Activated effector memory CD4-positive, alpha-beta T cell treated with anti-CD3 and anti-CD28 coated beads, Interleukin-2, amount 50 U/mL, for 16 hours (primary cell): ENCODE measurements at places on chromosomes 7 and 10.

- DNase-seq = no peak
Observed at GRCh38 chr10:34775044-34775637, 40.0 kb downstream of the PARD3 start.

GRCh38 chr10:21100871-21101514 is 203.9 kb upstream of the NEBL start:
- no peak for DNase-seq

DNA sequence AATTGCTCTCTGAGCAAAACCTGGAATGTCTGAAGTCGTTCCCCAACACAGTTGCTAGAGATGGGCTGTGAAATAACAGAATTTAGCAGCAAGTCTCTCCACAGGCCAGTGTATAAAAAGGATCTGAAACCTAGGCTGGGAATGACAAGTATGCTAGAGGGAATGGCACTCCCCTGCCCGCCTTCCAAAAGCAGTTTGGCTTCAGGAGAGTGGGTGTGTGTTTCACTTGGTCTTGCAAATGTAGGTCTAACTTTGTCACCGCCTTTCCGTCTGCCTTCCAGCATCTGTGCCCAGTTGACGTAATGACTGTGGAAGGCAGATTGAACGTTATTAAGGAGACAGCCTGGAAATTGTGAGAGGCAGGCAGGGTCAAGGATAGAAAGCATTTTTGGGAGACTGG is 18.0 kb upstream of the MTURN start:
- DNase-seq = no peak

GRCh38 chr10:128864554-128865295 is 602.3 kb upstream of the MGMT start:
- no peak for DNase-seq

DNA sequence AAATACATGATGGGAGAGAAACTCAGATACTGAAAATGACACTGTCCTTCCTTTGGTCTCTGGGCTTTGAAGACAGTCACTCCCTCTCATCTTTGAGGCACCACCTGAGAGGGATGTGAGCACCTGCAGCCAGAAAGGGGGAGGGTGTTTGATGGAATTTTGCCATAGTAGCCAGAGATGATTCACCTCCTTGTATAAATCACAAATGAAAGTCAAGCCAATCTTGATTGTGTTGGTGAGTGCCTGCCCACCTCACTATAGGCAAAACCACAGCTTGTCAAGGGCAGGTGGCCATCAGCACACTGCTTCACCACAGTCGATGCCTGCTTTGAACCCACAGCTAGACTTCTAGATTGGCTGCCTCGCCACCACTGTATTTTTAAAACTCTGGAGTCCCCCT is 48.2 kb downstream of the PON1 start:
- DNase-seq = no peak

DNA sequence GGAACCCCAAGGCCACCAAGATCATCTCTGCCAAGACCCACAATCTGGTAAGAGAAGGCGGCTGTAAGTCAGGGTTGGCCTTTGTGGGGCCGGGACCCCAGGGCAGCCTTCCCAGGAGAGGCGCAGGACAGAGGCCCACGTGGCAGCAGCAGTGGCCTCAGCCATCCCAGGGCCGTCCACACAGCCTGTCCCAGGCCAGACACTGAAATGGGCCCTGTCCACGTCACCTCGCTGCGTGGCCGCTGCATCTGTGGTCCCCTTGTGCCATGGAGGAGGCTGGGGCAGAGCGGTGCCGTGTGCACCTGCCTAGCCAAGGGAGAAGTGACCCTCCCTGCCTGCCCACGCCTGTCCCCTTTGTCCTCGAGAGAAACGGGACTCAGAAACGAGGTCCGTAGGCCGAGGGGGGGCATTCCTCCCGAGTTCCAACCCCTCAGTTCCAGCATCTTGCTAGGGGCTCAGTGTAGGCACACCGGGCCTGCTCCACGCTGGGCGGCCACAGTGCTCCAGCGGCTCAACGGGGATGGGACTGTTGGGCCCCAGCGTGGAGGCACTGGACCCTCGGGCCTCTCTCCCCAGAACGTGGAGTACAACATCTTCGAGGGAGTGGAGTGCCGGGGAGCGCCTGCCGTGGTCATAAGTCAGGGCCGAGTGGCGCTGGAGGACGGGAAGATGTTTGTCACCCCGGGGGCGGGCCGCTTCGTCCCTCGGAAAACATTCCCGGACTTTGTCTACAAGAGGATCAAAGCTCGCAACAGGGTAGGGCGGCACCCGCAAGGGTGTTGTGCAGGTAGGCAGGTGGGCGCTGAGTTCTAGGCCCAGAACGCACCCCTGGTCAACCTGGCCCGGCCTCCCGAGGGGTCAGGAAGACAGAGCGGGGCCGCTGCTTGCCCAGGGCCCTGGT is 15.6 kb downstream of the DPYSL4 start:
- DNase-seq = peak; percentile 61

DNA sequence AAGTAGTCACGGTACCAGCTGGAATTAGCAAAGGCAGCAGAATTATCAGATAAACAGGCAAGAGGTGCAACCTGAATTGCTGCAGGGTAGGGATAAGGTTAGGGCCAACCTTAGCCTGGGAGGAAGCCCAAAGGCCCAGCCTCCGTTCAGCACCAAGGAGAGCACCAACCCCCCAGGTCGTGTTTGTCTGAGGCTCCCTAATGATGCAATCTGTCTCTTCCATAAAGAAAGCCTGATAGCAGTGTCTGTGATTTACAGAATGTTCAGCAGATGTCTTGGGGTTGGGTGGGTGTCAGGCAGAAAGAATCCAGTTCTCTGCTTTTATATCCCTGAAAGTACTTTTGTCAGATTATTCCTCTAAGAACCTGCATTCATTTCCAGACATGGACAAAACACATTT is 328.4 kb upstream of the AOAH start:
- no peak for DNase-seq

DNA sequence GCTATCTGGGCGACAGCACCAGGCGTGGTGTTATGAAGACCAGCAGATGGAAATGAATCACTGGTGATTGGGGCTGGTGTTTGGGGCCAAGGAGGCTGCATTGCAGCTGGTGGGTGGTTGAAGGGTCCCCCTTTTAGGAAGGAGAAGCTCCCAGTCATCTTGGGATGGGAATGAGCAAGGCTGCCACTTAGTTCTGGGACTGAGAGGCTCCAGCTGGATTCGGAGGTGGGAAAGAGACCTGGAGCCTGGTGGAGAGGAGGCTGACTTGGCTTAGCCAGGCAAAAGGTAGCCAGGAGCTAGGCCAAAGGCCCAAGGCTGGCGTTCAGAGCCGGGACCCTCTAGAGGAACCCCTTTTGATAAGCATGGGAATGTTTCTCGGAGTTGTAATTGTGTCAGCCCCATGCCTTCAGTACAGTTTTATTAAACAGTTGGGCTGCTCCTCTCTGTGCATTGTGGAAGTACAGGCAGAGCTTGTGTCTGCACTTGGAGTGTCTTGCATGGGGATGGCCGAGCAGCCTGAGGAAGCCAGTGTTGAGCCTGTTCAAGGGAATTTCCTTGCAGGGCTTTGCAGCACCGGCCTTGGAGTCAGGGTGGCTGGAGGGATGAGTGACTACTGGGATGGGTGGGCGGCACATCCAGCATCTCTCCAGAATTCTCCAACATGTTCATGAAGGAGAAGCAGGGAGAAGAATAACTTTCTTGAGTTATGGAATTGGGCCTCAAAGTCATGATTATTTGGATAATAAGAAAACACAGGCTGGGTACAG is 234.9 kb downstream of the BAMBI start:
- no peak for DNase-seq

DNA sequence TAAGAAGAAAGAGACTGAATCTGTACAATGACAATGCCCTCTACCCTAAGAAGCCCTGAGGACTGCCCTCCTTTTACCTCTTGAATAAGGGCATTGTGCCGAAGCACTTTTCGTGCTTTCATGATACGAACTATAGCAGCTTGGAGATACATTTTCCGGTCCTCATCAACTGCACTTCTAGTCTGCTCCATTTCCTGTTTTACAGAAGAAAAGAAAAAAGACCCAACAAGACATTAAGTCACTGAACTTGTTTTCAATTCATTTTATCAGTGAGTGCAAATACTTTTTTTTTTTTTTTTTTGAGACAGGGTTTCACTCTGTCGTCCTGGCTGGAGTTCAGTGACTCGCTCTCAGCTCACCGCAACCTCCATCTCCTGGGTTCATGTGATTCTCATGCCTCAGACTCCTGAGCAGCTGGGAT is 78.4 kb downstream of the CUL2 start:
- no peak for DNase-seq

GRCh38 chr7:18265611-18266281 is 229.8 kb upstream of the HDAC9 start:
- DNase-seq = no peak

GRCh38 chr7:55498142-55498541 is 74.2 kb downstream of the VOPP1 start:
- DNase-seq = no peak

- DNase-seq = peak; percentile 58
Observed at GRCh38 chr7:128167791-128168666, 73.0 kb upstream of the LEP start.

DNA sequence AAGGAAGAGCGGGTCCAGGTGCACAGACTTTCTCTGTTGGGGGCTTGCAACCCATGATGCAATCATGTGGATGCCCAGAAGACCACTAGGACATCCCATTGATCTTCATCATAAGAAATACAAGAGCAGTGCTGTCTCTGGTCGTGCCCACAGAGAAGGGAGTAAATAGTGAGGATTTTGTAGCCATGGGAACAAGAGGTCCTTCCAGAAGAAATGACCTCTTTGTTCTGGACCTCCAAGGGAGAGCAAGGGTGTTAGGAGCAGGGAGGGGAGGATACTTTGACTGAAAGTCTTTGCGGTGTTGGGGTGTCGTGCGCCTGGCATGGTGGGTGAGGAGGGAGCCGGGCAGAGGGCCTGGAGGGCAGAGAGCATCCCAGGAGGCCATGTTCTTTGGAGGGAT is 55.0 kb upstream of the EN2 start:
- no peak for DNase-seq

DNA sequence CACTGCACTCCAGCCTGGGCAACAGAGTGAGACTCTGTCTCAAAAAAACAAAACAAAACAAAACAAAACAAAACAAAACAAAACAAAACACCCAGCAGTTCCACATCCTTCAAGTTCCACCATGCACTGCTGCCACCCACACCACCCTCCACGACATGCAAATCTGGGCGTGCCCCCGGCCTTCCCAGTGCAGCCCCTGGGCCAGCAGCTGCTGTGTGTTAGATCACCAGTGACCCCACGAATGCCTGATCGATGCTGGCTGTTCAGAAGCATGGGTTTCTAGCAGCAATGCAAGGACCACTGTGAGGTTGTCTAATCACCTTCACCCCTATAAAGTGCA is 36.3 kb downstream of the ELFN1 start:
- no peak for DNase-seq

GRCh38 chr10:103490986-103491314 is 2.6 kb upstream of the NEURL1 start:
- DNase-seq = no peak

GRCh38 chr10:87740254-87740655 is 77.8 kb downstream of the ATAD1 start:
- no peak for DNase-seq
